H1 (cell line): ENCODE measurements at places on chromosomes 3 and 15.
A peak's percentile ranks its signal among the peaks of the same experiment; 100 is the strongest.

DNA sequence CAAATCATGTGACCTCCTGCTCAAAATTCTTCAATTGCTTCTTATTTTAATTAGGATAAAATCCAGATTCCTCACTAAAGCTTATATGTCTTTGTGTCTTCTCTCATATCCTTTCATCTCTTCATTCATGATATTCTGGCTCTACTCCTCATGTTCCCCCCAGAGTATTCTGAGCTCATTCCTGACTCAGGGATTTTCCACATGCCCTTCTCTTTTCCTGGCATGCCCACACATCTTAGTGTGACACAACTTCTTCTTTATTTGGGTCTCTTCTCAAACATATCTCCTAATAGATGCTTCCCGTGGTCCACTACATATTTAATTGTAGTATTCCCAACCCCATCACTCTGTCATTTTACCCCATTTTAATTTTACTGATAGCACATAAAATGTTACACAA, 15.2 kb upstream of the MBNL1 start:
- DNase-seq, result no peak
- H3K4me3 ChIP-seq, result no peak overlapping the region
- no peaks in the 10 kb centered on the region for H3K36me3 ChIP-seq

GRCh38 chr3:194983620-194984019, 287.3 kb downstream of the XXYLT1 start:
- no peak overlapping the region for H3K27ac ChIP-seq
- peak; percentile 7 for DNase-seq

GRCh38 chr15:83446904-83447709, at the start of gene SH3GL3:
TSS of gene SH3GL3 (plus strand) at chr15:83447341. CDS start at chr15:83447534, 193 bp downstream.
- H3K27me3 ChIP-seq, result no peaks in the 10 kb centered on the region
- peak within 1 kb of the TSS; percentile 69 for H3K4me3 ChIP-seq
- H3K4me1 ChIP-seq, result peaks cover 9% of the 10 kb centered on the region; the same call in 1 of the 2 replicates
- H3K36me3 ChIP-seq, result no peaks in the 10 kb centered on the region

GRCh38 chr3:159877924-159878323, 110.7 kb upstream of the IL12A start:
- no peaks in the 10 kb centered on the region for H3K36me3 ChIP-seq
- no peak overlapping the region for H3K27ac ChIP-seq
- no peaks in the 10 kb centered on the region for H3K4me1 ChIP-seq
- no peak overlapping the region for H3K4me3 ChIP-seq
- no peaks in the 10 kb centered on the region for H3K27me3 ChIP-seq

DNA sequence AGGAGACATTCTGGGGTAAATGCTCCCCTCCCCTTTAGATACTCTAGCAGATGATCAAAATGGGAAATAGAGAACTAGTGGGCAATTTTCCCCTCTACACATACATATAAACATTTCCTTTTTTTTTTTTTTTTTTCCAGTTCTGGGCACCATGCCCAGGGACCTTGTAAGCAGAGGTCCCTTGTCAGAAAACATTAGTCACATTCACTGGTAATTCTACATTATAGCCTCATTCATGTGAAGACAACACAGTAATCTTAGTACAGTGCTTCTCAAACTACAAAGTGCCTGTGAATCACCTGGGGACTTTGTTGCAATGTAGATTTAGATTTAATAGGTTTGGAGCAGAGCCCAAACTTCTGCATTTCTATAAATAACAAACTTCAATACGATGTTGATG, 60.1 kb upstream of the ACTC1 start:
- H3K36me3 ChIP-seq, result peaks cover 4% of the 10 kb centered on the region; the same call in 1 of the 2 replicates
- no peaks in the 10 kb centered on the region for H3K27me3 ChIP-seq
- H3K4me1 ChIP-seq, result no peaks in the 10 kb centered on the region
- no peak overlapping the region for H3K27ac ChIP-seq
- no peak for DNase-seq

DNA sequence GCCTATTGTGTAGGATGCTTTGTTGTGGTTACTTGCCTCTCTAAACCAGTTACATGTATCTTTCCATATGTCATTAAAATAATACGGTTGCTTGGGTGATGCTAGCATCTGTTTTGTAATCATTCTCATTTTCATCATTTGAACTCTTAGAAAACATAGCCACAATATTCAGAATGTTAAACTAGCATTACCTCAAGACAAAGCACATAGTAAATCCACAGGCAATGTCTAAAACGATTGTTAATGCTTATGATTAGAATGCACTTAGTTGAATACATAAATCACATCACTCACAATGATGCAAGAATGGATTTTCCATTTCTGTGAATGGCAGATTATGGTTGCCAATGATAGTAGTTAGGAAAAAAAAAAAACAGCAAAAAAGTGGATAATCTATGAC, 110.0 kb upstream of the NAALADL2 start:
- no peaks in the 10 kb centered on the region for H3K27me3 ChIP-seq
- no peak overlapping the region for H3K27ac ChIP-seq
- H3K36me3 ChIP-seq, result no peaks in the 10 kb centered on the region
- H3K4me3 ChIP-seq, result no peak overlapping the region

DNA sequence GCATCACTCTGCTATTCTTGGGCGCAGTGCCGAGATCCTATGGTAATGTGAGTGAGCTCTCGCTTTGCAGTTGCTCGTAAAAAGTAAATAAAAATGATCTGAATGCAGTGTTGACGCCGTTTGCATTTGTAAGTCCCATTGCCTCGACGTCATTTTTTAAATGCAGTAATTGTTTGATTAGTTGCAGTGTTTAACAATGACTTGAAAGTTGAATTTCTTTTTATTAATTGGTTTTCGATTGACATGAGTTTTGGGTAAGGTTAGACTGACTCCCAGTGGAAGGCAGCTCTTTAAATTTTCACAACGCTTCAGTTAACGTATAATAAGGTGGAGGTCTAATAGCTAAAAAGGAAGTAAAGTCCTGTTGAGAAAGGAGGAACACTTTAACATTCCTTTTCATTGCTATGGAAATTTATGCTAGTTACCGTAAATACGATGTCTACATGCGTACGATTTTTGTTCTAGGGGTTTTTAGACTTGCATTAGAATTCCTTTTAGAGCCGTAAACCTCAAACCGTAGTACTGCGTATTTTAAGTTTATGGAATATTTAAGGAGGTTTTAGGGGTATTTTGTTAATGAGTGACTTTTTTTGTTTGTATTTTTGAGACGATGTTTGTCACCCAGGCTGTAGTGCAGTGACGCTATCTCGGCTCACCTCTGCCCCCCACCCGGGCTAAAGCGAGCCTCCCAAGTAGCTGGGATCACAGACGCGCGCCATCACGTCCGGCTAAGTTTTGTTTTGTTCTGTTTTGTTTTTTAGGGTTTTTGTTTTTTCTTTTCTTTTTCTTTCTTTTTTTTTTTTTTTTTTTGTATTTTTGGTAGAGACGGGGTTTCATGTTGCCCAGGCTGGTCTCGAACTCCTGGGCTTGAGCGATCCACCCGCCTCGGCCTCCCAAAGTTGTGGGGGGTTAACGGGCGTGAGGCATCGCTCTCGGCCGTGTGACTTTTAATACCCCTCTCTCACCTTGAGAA, 1.4 kb downstream of the MORF4L1 start:
- H3K4me1 ChIP-seq, result 0 out of 2 replicates have a peak, but pooled peaks cover 1% of the 10 kb centered on the region
- H3K4me3 ChIP-seq, result peak overlapping the region; percentile 98
- DNase-seq, result no peak
- no peaks in the 10 kb centered on the region for H3K36me3 ChIP-seq

GRCh38 chr15:89487791-89488190, 8.6 kb downstream of the RHCG start:
- H3K4me3 ChIP-seq, result no peak overlapping the region
- no peaks in the 10 kb centered on the region for H3K27me3 ChIP-seq
- no peak for DNase-seq
- H3K4me1 ChIP-seq, result no peaks in the 10 kb centered on the region
- H3K36me3 ChIP-seq, result no peaks in the 10 kb centered on the region

DNA sequence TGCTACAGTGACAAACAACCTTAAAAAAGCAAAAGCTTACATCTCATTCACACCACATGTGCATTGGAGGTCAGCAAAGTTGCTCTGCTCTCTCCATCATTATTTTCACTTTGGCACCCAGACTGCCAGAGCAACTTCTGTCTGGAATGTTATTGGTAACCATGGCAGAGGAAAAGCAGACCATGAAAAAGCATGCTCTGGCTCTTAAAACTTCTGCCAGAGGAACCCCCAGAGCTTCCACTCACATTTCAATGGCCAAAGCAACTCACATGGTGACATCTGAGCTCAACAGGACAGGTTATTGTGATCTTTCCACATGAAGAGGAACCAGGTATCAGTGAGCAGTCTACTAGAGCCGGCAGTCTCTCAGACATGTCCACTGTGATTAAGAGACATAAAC, 21.9 kb upstream of the FRMD5 start:
- no peaks in the 10 kb centered on the region for H3K27me3 ChIP-seq
- peaks cover 5% of the 10 kb centered on the region for H3K4me1 ChIP-seq

DNA sequence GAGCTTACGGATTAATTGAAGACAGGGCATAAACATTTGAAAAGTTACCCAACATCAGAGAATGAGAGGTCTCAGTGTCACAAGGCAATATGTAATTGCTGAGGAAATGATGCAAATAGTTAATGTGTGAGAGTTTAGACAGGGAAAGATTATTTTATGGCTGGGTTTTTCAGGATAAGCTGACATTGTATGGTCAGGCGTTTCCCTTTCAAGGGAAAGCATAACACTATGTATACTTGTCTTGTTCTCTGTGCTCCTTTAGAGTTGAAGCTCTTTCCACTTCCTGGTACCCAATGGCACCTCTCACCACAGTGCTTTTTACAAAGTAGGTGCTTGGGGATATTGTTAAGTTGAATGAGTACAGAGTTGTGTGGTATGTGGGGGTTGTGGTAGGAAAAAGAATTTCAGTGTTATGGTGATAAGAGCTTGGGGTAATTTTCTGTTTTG, 19.9 kb downstream of the IQGAP1 start:
- peak overlapping the region; percentile 32; the same call in 1 of the 2 replicates for H3K27ac ChIP-seq
- H3K4me1 ChIP-seq, result peaks cover 11% of the 10 kb centered on the region
- no peaks in the 10 kb centered on the region for H3K27me3 ChIP-seq
- no peak overlapping the region for H3K4me3 ChIP-seq
- no peak for DNase-seq

DNA sequence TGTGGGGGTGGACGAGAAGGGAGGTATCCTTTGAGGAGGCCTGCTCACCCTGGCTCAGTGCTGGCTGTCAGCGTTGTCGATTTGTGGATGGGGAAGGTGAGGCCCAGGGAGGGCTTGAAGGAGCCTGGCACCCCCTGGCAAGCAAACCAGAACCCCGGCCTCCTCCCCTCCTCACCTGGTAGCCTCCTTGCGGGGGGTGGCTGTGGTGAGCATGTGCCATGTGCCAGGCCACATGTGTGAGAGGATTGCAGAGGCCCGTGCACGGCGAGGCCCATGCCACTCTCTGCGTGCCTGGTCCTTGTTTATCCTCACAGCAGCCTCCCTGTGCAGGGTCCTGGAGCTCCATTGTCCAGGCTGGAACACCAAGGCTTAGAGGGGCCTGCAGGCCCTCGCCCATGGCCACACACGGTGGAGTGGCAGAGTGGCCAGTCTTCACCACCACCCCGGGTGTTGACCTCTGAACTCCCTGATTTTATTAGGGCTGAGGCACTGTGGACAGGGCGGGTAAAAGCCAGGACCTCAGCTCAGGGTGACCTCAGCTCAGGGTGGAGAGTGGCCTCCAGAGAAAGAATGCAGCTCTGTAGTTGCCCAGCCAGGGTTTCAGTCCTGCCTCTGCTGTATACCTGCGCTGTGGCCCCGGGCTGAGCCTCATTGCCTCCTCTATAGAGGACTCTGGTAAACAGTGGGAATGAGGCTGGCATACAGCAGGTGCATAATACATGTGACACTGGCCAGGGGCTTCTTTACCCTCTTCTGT, 29.1 kb downstream of the HDAC11 start:
- no peak overlapping the region for H3K27ac ChIP-seq
- H3K27me3 ChIP-seq, result no peaks in the 10 kb centered on the region
- no peak for DNase-seq
- H3K4me1 ChIP-seq, result no peaks in the 10 kb centered on the region
- no peaks in the 10 kb centered on the region for H3K36me3 ChIP-seq

- no peaks in the 10 kb centered on the region for H3K27me3 ChIP-seq
- DNase-seq, result no peak
- no peaks in the 10 kb centered on the region for H3K36me3 ChIP-seq
- H3K4me1 ChIP-seq, result no peaks in the 10 kb centered on the region
These were observed 33.3 kb upstream of the SACM1L start for GRCh38 chr3:45655906-45656305.

GRCh38 chr15:62287066-62287857, 122.2 kb upstream of the C2CD4B start:
- no peak overlapping the region for H3K4me3 ChIP-seq
- DNase-seq, result no peak
- H3K27me3 ChIP-seq, result no peaks in the 10 kb centered on the region
- 0 out of 2 replicates have a peak, but pooled peaks cover 2% of the 10 kb centered on the region for H3K4me1 ChIP-seq

DNA sequence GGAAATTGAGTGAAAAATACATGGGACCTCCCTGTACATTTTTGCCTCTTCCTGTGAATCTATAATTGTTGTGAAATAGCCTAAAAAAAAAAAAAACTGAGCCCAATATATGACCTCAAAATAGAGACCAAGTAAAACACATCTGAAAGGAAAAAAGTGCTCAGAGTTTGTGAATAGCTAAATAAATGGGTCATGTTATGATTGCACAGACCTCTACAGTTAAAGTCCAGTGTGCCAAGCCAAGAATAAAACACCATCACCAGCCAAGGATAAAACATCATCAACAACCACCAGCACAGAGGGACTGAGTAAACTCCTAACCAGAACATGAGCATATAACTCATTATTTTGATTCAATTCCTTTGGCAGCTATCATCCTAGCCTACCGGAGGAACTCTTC, 115.6 kb upstream of the AGTR1 start:
- DNase-seq, result no peak
- no peaks in the 10 kb centered on the region for H3K4me1 ChIP-seq
- no peak overlapping the region for H3K27ac ChIP-seq
- no peaks in the 10 kb centered on the region for H3K27me3 ChIP-seq

- no peak overlapping the region for H3K4me3 ChIP-seq
- no peaks in the 10 kb centered on the region for H3K27me3 ChIP-seq
- H3K36me3 ChIP-seq, result no peaks in the 10 kb centered on the region
These were observed 1087.1 kb upstream of the ALCAM start for GRCh38 chr3:104279617-104280016.
